ENCODE measurements at places on chromosomes 4 and X. TPM values are rescaled to one million over a fixed set of nuclear protein-coding genes. Genes with fewer than 3 reads are reported as not detected.

The POU3F4 gene
- total RNA-seq: not detected

The PNCK gene
- 1.00 TPM for total RNA-seq

The TNIP3 gene
- 0.60 TPM for total RNA-seq

The PCDH19 gene
- 0.64 TPM for total RNA-seq

The HTR2C gene
- not detected for total RNA-seq

The TRO gene
- total RNA-seq: 2.7 TPM

The POLA1 gene
- total RNA-seq: 7.7 TPM

The ZNF718 gene
- 3.3 TPM for total RNA-seq

The SUPT20HL2 gene
- total RNA-seq: not detected

The SMIM10L2A gene
- 1.4 TPM for total RNA-seq

The CYLC1 gene
- total RNA-seq: not detected

The TMSB15B gene
- total RNA-seq: 1.1 TPM

The RBMXL3 gene
- total RNA-seq: not detected

The MSX1 gene
- total RNA-seq: 0.36 TPM

The HERC5 gene
- total RNA-seq: 0.80 TPM

The TAF7L gene
- total RNA-seq: 0.12 TPM

The UGT2B17 gene
- 0.20 TPM for total RNA-seq

The SLC34A2 gene
- 4.9 TPM for total RNA-seq

The RASSF6 gene
- 1.8 TPM for total RNA-seq

The MAPK10 gene
- total RNA-seq: 4.3 TPM

The HGFAC gene
- not detected for total RNA-seq

The FHIP1A gene
- total RNA-seq: 43.6 TPM

The PTTG2 gene
- 0.44 TPM for total RNA-seq

The RTL9 gene
- not detected for total RNA-seq

The F8A3 gene
- 2.3 TPM for total RNA-seq

The TCEAL6 gene
- not detected for total RNA-seq

The AREG gene
- 21.0 TPM for total RNA-seq

The AMBN gene
- not detected for total RNA-seq

The SLC16A2 gene
- total RNA-seq: 2.6 TPM

The EFHC2 gene
- 0.80 TPM for total RNA-seq

The MTMR8 gene
- total RNA-seq: 2.1 TPM

The PF4V1 gene
- total RNA-seq: not detected

The ARHGAP4 gene
- total RNA-seq: 7.5 TPM

The PCDH10 gene
- 0.04 TPM for total RNA-seq

The MAGEA2 gene
- not detected for total RNA-seq

The DCAF8L2 gene
- not detected for total RNA-seq

The NAP1L5 gene
- total RNA-seq: 1.0 TPM

The MAGEC3 gene
- total RNA-seq: not detected

The GCNA gene
- 0.68 TPM for total RNA-seq

The CXCL1 gene
- 22.9 TPM for total RNA-seq

The TREX2 gene
- 2.0 TPM for total RNA-seq

The DNAAF6 gene
- not detected for total RNA-seq

The SMARCA1 gene
- 6.6 TPM for total RNA-seq

The RENBP gene
- total RNA-seq: 0.52 TPM

The TET2 gene
- total RNA-seq: 28.2 TPM

The ADGRG2 gene
- 0.16 TPM for total RNA-seq

The MAGEA2B gene
- not detected for total RNA-seq

The HSFX3 gene
- total RNA-seq: not detected

The GLRA2 gene
- not detected for total RNA-seq

The DRP2 gene
- total RNA-seq: 0.04 TPM

The MID1 gene
- total RNA-seq: 18.3 TPM

The SPP1 gene
- total RNA-seq: 1.4 TPM

The REELD1 gene
- total RNA-seq: not detected

The NXF2 gene
- not detected for total RNA-seq

The GYG2 gene
- total RNA-seq: 0.52 TPM

The COX7B2 gene
- not detected for total RNA-seq

The PAGE5 gene
- total RNA-seq: not detected

The HHIP gene
- not detected for total RNA-seq

The ZNF157 gene
- total RNA-seq: 0.16 TPM
